ENCODE measurements at places on chromosomes 7 and 10.
A peak's percentile ranks its signal among the peaks of the same experiment; 100 is the strongest.

DNA sequence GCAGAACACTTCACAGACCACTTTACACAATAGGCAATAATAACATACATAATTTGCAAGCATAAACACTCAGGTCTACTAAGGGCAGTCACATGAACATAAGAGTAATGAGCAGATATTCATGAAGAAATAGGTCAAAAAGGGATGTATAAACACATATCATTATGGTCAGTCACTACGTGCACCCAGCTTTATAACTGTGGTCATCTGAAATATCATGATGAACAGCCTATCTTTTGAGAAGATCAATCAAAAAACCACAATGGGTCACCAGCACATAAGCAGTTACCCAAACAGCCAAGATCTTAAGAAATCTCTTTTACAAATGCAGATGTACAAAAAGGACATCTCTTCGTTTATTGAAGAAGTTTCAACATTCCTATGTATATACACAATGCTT is 35.5 kb upstream of the DRGX start:
- DNase-seq, result no peak

GRCh38 chr10:11300026-11300425 is 282.4 kb downstream of the CELF2 start:
- DNase-seq, result no peak

GRCh38 chr7:102079140-102080018 is 207.3 kb upstream of the SH2B2 start:
- DNase-seq, result no peak

GRCh38 chr10:93656155-93656554 is 43.8 kb downstream of the PDE6C start:
- no peak for DNase-seq

DNA sequence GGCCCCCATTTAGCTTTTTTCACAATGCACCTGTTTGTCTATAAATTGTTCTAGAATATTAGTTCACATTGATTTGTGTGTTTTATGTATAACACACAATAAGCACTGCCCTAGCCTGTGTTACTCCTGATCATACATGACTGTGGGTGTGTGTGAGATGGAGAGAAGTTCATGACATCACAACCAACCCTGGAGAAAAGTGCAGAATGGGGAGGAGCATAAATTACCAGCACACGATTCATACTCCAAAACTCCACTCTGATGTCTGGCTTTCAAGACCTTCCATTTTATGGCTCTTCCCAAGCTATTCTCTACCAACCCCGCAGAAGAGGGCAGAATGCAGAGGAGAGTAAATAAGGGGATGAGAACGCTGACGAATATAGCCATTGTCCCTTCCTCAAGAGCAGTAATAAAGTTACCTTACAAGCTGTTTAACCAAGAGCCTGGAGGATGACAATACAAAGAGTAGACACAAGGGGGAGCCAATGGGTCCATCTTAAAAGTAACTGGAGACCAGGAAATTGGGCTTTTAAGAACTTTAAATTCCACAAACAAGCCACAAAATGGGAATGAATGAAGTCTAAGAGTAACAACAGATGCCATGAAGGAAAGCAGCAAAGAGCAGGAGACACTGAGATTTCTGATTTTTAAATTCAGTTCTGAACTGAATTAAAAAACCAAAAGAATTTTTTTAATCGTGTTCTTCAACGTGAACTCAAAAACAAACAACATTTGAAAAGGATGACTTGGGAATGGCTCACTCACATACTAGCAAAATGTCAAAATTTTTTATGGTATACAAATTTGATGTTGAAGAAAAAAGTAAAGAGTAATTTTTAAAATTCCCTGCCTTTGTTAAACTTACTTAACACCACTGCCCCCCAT is 159.6 kb downstream of the PARD3 start:
- no peak for DNase-seq

GRCh38 chr7:158751751-158752150 is 47.1 kb upstream of the NCAPG2 start:
- no peak for DNase-seq

GRCh38 chr10:30343962-30344361 is 5.1 kb downstream of the MTPAP start:
- DNase-seq, result no peak

DNA sequence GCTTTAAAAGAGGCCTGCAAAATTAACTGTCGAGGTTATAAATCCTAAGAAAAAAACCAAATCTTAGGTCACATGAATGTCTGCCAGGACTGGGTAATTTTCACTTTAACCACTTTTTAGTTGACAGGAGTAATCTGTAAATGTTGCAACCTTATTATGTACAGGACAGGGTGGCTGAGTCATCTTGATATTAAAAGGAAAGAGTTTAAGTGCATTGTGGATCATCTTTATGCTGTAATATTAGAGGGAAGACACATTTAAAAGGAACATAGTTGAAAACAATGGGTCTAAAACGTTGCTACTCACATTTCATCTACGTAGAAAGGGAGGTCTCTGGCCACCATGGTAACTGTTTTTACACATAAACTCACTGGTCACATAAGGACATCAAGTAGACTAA is 115.5 kb downstream of the LSMEM1 start:
- DNase-seq, result no peak

GRCh38 chr10:34078017-34078744 is 736.9 kb downstream of the PARD3 start:
- no peak for DNase-seq

DNA sequence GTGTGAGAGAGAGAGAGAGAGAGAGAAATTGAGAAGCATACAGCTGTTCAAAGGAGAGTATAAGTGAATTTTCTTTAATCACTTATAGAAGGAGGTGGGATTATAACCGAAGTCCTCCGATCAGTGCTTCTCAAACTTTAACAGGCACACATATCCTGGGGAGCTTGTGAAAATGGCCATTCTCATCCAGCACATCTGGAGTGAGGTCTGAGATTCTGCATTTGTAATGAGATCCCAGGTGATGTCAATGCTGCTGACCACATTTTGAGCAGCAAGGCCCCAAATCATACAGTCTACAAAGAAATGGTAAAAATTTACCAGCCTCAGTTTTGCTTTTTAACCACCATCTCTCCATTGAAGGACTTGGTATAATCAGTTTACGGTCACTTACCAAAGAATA is 219.0 kb downstream of the PTEN start:
- no peak for DNase-seq

DNA sequence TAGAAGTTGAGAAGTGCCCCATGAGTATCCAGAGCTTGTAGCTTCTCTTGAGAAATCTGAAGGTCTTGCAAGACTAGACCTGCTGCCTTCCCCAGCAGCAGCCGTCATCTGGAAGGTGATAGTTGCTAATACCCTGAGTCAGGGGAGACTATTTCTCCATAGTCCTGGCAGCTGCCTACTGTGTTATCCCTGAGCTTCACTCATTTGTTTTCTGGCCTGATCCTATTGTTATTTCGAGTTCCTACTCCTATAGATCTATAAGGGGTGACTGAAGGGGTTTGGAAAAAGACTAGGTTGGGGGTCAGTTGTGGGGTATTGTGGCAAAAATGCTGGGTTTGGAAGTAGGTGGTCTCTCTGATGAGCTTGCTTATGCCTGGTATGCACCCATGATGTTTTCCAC is 297.8 kb downstream of the CNTNAP2 start:
- no peak for DNase-seq

DNA sequence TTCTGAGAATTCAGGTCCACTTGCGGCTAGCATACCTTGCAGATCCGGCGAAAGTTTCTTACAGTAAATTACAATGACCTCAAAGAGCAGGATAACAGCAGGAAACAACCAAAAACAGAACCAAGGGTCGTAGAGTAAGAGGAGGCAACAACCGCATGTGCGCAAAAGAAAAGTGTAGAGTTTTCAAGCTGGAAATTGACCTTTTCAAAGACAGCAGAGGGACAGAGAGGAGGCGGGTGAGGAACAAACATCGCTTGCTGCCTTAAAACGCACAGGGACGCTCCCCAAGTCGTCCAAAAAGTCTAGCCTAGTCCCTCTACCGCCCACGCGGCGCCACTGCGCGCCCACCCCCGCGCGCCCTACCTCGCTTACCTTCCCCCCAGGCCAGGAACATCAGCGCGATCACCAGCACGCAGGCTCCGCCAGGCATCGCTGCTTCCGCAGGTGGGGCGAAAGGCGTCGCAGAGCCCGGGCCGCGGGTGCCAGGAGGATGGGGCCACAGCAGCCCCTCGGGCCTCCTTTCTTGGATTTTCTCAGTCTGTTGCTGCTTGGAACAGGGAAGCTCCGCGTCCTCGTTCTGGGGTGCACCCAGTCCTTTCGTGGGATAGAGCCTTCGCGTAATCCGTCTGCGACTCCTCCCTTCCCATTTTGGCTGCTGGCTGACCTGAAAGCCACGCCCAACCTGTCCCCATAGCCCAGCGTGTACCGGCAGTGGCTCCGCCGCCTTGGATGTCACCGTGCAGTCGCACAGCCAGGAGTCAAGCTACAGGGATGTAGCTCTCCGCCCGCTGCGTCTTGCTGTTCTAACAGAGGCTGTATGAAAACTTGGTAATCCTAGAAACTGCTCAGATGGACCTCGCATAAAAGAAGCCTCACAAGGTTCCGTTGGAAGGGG is at the start of gene VWDE:
Gene VWDE (minus strand): TSS at position 579 of the 895 bp plus-strand sequence. CDS start 149 bp downstream, at position 430.
- peak; percentile 15 for DNase-seq

- no peak for DNase-seq
Measured at GRCh38 chr10:6333086-6333485, 130.4 kb downstream of the PFKFB3 start.

- no peak for DNase-seq
Measured at GRCh38 chr7:65744406-65744805, 128.5 kb upstream of the VKORC1L1 start.

DNA sequence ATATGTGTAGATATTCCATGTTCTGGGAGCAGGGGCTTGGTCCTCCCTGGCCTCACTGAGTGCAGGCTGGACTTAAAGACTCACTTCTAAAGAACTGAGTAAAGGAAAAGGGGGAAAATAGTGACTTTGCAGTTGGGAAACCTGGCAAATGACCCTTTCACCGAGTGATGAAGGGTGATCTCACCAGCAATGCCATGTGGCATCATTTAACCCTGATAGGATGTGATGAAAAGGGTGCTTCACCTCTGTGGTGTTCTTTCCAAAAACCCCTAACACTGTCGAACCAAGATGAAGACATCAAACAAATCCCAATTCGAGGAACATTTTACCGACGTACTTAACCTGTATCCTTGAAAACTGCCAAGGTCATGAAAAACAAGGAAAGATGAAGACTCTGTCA is 71.9 kb downstream of the AOAH start:
- DNase-seq, result no peak

DNA sequence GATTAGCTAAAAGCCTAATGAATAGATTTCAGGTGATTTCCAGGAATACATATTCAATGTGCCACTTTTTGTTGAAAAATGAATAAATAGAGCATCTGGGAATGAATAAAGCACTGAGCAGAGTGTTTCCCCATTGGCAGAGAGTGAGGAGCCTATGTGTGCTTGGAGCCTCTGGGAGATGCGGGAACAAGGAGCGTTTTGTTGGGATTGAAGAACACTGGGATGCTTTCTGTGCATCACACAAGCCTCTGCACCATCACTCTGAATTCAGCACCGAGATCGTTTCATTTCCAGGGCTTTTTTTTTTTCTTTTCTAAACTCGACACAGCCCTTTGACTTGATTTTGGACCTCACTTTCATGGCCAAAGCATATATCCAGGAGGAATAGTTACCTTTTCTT is 111.4 kb downstream of the BAMBI start:
- DNase-seq, result no peak

GRCh38 chr10:62708569-62708968 is 96.0 kb upstream of the ADO start:
- no peak for DNase-seq

- no peak for DNase-seq
Measured at GRCh38 chr10:44234483-44234875, 150.4 kb downstream of the CXCL12 start.

GRCh38 chr10:70956029-70956759 is 67.8 kb upstream of the PCBD1 start:
- DNase-seq, result no peak

GRCh38 chr7:71343039-71343438 is 211.1 kb downstream of the GALNT17 start:
- DNase-seq, result no peak

GRCh38 chr7:27243340-27244163 is 950 bp downstream of the EVX1 start:
- no peak for DNase-seq

DNA sequence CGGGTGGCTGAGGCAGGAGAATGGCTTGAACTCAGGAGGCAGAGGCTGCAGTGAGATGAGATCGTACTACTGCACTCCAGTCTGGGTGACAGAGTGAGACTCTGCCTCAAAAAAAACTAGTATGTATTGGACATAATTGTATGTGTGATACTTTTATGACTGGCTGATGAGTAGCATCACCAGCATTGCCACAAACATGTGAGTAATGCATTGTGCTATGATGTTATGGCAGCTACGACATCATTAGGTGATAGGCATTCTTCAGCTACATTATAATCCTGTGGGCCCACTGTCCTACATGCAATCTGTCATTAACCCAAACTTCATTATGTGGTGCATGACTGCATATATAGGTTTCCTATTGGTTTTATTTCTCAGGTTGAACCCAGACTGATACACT is 352.4 kb downstream of the GALNT17 start:
- DNase-seq, result no peak

DNA sequence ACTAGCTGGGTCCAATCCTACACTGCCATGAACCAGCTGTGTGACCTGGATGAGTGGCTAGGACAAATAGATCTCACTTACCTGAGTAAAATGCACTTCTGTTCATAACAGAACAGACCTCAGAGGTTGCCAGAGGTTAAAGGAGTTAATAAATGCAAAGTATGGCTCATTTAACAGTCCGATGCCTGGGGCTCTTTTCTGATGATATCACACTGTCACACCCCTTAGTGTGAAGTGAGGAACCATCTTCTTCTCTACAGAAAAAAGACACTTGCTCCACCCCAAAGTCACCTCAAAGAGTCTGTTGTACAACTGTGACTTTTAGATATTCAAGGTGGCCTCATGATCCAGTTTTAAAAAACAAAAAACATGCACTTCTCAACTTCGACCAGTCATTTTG is 21.5 kb upstream of the TARP start:
- no peak for DNase-seq

GRCh38 chr7:80044796-80045195 is 89.8 kb upstream of the GNAI1 start:
- no peak for DNase-seq

GRCh38 chr10:77390481-77390891 is 247.1 kb downstream of the KCNMA1 start:
- DNase-seq, result no peak

DNA sequence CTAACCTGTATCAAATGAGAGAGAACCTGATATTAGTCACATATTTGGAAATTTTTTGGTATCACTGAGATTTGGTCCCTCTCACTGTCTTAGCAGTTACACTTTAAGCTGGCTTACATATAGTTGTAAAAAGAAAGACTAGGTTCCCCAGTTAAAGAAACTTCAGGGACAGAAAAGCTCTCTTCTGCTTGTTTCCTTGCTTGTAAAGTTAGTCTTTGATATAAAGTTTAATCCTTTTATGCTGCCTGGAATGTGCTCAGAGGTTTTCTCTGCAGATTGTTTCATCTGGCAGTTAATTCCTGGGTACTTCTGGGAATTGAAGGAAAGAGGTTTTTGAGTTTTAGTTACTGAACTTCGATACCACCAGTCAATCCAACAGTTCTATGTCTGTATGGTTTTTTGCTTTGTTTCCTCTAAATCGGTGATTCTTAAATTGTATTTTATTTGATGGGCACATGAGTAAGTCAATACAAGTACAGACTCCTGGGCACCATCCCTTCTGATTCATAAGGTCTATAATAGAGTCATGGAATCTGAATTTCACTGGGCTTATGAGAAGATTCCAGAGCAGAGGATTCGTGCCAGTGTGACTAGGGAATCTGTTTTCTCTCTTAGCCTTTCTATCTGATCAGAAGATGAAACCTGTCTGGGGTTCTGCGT is 1080.9 kb upstream of the C7orf33 start:
- no peak for DNase-seq

- DNase-seq, result no peak
Measured at GRCh38 chr10:23534761-23535160, 95.9 kb downstream of the OTUD1 start.
